CD4-positive, alpha-beta T cell treated with Interleukin-4 for 4 hours (primary cell): ENCODE measurements at places on chromosomes 1 and 21.

GRCh38 chr1:156421939-156422601 lies 53.1 kb downstream of the RHBG start:
- no peak for DNase-seq

GRCh38 chr1:195886000-195886399 lies 722.2 kb downstream of the KCNT2 start:
- no peak for DNase-seq

DNA sequence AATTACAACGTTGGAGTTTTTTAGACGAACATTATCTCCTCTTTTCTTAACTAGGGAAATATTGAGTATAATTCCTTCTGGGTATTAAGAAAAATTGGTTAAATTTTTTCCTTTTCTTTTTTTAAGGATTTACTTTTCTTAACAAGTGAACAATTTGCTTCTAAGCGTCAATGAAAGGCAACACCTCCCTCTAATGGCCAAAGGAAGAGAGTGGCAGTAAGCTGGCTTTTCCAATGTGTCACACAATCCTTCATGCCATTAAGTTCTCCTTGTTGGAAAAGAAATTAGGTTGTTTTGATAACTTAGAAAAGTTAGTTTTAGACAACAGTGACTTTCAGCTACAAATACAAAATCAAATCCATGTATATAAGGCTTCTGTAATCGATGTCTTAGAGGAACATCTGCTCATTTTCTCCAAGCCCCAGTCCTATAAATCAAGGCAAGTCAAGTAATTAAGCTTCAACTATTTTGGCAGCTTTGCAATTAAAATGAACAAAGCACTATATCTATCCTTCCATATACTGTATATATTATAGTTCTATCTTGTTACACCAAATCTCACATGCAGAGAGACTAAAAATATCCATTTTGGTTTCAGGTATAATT lies 62.8 kb downstream of the EDEM3 start:
- no peak for DNase-seq

- no peak for DNase-seq
Measured at GRCh38 chr1:209107535-209107934, 476.0 kb upstream of the CAMK1G start.

GRCh38 chr1:170674239-170674638 lies 10.3 kb downstream of the PRRX1 start:
- no peak for DNase-seq

DNA sequence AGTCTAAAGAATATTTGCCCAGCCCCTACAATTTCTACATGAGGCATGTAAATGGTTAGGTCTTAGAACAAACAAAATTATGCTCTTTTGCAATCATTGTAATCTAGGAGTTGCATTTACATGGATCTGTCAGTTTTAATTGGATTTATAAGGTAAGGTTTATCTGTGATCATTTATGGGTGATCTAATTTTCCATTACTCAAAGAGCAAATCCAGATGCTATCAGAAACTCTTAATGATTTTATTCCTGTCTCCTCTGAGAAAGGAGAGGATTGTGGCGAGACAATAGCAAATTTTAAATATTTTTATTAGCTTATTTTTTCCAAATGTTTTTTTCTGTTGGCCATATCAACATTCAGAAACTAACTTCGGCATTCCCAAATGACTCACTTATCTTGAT lies 14.2 kb upstream of the NEGR1 start:
- DNase-seq: no peak

- DNase-seq: no peak
Measured at GRCh38 chr1:57024428-57024827, 58.6 kb upstream of the C8B start.

DNA sequence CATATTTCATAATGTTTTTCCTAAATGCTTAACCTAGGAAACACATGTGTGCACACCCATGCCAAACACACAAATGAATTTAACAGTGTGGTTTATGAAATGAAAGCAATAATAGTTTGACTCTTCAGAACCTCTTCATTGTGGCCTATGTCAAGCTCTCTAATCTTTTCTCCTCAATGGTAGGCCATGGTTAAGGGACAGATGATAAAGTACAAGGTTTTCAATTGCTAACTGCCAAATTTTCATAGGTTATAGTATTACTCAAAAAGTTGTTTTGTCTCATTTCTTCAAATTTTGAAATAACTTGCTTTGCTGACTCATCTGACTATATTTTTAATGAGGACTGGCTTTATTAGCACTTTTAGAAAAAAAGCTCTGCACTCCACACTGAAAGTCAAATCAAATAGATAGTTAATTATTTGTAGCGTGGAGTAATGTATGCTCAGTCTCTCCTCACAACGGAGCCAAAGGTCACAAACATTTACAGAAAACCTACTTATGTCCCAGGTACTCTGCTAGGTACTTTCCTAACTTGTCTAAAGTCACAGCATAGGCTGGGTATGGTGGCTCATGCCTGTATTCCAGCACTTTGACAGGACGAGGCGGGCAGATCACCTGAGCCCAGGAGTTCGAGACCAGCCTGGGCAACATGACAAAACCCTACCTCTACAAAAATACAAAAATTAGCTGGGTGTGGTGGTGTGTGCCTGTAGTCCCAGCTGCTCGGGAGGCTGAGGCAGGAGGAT lies 3.0 kb upstream of the ADCY10 start:
- DNase-seq: no peak

- DNase-seq: no peak
Measured at GRCh38 chr1:24704411-24705259, 40.6 kb upstream of the CLIC4 start.

DNA sequence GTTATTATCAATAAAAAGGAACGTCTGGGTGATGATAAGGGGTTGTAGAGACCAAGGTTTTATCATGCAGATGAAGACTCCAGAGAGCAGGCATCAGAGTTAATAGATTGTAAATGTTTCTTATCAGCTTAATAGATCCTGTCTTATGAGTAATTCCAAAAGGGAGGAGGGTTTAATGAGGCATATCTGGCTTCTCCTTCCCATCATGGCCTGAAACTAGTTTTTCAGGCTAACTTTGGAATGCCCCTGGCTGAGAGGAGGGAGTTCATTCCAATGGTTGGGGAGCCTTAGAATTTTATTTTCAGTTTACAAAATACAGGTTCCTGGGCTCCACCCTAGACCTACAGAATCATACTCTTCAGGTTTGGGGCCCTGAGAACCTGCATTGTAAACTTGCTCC lies 13.5 kb downstream of the PLA2G2D start:
- DNase-seq: no peak

DNA sequence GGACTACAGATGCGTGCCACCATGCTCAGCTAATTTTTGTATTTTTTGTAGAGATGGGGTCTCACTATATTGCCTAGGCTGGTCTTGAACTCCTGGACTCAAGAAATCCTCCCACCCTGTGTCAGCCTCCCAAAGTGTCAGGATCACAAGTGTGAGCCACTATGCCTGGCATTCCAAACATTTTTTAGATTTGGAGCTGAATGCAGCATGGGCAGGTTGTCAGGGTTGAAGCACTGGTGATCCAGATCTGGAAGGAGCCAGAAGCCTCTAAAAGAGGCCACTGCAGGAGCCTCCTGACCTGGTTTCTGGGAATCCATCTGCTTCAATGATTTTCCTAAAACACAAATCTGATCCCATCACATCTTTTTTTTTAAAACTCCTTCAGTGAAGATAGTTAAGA lies 1.8 kb upstream of the CTPS1 start:
- no peak for DNase-seq

- DNase-seq: no peak
Measured at GRCh38 chr1:157404063-157404501, 148.2 kb downstream of the FCRL5 start.

- no peak for DNase-seq
Measured at GRCh38 chr1:205044741-205045140, 1.7 kb downstream of the CNTN2 start.

DNA sequence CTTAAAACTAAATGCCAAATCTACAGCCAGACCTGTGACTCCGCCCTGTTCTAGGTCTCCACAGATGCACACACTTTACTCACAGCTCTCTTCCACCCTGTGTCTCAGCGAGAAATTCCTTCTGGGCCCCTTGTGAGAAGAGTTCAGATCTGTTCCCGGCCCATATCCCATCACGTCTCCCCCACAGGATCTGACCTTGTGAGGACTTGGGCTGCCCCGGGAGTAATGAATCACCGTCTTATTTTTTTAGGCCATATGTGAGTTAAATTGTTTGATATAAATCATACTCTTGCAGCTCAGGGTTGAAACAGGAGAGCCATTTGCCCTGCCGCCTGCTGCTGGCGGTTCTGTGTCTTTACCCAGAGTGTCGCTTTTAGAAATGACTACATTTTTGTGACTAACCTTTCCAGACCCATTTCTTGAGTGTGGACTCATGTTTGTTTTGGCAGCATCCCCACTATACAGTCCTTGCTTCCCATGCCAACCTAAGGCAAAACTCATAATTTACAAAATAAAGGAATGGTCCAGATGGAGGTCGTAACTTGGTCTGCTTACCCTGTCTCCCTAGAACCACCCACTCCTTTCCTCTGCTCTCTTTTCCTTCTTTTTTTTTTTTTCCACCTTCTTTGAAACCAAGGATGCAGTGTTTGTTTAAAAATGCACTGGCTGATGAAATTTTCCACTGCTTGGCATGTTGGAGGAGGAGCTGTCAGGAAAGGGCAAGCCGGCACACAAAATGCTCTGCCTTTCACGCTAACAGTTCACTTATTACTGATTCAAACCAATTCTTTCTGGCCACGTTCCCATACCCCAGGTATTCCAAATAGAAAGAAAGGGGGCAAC lies 98.0 kb upstream of the C1orf105 start:
- DNase-seq: no peak

DNA sequence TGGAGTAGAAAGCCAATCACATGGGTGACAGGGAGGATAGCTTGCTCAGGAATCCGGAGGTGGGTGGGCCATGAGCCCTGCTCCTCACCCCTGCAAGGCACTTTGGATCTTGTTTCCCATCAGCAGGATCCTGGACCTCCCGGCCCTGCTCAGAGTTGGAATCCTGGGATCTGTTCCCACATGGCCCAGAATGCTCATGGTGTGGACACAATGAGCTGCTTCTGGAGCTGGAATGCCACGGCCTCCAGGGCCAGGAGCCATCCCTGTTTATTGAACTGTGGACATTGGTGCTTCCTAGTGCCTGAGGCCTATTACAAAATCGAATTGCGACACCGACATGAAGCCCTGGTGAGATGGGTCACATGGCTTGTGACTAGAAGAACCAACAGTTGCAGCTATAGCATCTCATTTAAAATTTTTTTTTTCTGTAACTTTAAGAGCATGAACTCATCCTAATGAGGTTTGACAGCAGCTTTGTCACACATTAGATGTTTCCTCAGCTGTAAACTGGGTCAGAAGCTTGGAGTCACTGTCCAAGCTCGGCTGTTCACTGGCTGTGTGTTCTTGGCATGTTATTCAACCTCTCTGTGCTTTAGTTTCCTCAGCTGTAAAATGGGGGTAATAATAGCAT lies 40.4 kb upstream of the GOLT1A start:
- DNase-seq: no peak

GRCh38 chr21:35401476-35401875 lies 352.4 kb upstream of the RUNX1 start:
- DNase-seq: no peak

DNA sequence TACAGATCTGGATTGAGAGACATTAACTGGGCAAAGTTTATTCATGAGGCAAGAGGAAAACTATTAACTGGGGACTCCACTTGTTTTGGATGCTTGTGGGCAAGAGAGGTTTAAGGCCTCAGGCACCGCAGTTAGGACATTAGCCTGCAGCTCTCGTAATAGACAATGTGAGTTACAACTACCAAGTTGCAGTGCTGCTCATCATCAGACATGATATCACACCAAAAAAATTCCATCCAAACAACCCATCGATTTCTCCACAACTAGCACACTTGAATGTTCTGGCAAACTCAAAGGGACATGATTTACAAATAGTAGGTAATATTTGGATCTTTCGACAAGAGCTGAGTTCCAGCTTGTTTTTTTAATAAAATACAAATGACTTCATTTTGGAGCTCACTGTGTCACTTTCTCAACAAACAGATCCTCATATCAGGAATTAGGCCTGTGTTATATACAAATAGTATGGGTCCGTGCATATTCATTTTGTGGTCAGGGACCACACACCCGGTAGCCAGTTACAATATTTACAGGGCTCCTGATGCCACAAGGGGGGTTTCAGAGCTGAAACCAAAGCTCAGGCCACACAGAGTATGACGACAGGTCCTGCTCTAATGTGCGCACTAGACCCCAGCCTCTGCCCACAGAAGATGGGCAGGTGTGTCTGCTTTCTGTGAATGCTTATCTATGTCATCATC lies 128.0 kb downstream of the TGFBR3 start:
- no peak for DNase-seq

DNA sequence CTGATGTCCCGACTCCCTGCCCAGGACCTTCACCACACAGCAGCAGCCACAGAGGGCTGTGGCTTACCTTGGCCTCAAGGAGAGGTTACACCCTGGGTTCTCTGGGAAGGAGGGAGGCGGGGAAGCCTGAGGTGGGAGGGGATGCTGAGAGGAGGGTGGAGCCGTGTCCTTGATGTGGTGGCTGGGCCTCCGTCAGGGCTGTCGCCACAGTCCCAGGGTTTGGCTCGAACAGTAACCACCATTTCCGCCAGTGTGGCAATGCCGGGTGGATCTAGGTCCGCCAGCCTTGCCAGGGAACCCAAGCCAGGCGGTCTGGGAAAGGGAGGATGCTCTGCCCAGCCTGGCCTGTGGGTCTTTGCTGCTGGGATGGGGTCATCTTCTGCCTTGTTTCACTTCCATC lies 18.4 kb upstream of the CDCA8 start:
- DNase-seq: peak; percentile 54

DNA sequence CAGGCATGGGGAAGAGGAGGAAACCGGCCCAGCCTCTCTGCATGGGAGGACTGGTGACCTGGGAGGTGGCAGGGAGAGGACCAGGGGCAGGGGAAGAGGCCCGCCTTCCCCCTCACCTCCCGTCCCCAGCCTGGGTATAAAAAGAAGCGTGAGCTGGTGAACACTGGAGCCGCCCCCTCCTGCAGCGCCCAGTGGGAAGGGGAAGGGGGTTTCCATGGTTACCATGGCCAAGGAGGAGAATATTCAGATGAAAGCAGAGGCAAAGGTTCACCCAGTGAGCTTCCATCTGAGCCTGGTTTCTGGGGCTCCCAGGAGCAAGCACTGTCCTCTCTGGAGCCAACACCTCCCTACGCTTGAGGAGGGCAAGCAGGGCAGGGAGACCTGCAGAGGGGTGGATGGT lies 54.9 kb downstream of the ACOT7 start:
- no peak for DNase-seq

DNA sequence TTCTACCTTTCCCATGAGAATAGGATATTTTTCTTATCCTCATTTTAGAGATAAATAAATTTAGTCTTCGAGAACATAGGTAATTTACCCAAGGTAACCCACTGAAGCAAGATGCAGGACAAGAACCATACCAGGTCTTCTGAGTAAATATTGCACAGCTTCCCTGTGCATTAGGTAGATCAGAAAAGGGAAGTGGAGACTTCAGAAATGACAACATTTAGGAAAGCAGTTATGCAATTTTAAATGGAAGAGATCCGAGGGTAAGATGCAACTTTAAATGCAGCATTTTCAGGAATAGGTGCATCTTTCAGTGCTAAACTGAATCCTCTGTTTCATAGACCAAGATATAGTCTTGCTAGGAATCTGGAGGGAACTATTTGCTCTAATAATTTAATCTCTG lies 206.4 kb upstream of the SGIP1 start:
- DNase-seq: no peak
